Cardiac septum (tissue), 1 donor: ENCODE measurements at places on chromosomes 12 and 14. TPM values are rescaled to one million over a fixed set of nuclear protein-coding genes. Genes with fewer than 3 reads are reported as not detected.

DNA sequence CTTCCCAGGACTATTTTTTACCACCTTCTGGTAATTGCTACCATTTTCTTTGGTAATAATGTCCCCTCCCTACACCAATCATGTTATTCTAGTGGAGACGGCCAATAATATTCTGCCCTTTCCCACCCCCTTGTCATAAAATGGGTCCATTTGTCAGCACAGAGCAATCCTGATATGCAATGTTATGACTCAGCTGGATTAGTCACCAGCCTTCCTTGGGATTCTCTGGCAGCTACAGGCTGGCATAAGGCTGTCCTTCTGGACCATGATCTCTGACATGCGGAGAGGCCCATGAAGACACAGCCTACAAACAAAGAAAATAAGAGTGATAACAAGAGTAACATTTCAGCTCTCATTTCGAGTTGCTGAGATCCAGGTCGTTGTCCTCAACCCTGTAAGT lies 222.0 kb upstream of the CPNE8 start:
- DNase-seq, result no peak

DNA sequence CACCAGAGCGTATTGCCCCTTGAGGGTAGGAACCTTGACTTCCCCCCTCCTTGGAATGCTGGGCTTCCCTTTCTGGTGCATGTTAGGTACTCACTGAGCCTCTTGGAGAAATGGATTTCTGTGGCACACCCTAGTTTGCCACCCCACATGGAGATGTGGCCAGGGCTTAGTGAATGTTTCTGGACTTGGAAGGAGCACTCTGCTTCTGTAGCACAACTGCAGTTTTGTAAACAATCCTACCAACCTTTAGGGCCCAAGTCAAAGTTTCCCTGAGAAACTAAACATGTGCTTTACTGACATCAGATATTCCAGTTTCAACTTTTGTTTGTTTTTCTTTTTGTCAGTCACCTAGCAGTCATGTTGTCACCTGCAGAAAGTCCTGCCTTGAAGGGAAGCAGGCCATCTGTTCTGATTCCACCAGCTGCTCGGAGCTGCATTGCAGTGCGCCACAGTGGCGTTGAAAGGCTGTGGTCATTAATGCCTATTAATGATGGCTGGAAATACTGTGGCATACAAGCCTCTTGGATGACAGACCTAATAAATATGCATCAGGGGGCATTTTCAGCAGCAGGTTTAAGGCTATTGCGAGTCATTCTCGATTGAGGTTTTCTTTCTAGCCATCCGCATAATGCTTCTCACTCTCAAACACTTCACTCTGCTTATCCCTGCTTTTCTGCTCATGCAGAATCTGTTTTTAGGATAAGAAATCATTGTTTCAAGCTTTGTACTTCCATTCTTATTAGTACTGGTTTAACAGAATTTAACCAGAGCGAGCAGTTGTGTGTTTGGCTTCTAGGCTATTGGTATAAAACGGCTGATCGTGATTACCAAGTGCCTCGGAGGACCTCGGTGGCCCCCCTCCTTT lies 7.8 kb downstream of the PELI2 start:
- no peak for DNase-seq

NPFF gene
- total RNA-seq, result not detected

KRT77 gene
- total RNA-seq, result not detected
